ENCODE measurements at places on chromosomes 5 and 9.

GRCh38 chr5:177553671-177554429, 513 bp downstream of the FAM193B start:
- peak; percentile 35 for DNase-seq

DNA sequence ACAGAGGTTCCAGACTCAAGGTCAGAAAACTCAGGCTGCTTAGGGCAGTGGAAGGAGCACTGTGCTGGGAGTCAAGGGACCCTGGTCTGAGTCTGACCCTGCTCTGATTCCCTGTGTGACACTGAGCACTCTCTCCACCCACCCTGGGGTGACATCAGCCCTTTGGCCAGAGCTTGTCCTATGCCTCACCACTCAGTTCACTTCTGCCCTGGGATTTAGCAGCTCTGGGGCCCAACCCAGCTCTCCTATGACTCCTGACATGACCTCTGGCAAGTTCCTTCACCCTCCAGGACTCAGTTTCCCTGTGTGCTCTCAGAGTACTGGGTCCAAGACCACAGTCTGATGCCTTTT, 63.9 kb downstream of the FAM114A2 start:
- no peak for DNase-seq

GRCh38 chr5:124665035-124665434, 81.4 kb downstream of the ZNF608 start:
- DNase-seq: no peak

GRCh38 chr9:75233011-75233410, 144.7 kb downstream of the OSTF1 start:
- DNase-seq: no peak

- DNase-seq: no peak
Observed at GRCh38 chr9:95807326-95807947, 68.1 kb upstream of the ERCC6L2 start.

- no peak for DNase-seq
Observed at GRCh38 chr9:14585730-14586473, 107.3 kb downstream of the ZDHHC21 start.

- DNase-seq: no peak
Observed at GRCh38 chr5:179766021-179766725, 27.6 kb upstream of the LTC4S start.

GRCh38 chr9:33785914-33786313, 9.4 kb upstream of the PRSS3 start:
- DNase-seq: peak; percentile 53

DNA sequence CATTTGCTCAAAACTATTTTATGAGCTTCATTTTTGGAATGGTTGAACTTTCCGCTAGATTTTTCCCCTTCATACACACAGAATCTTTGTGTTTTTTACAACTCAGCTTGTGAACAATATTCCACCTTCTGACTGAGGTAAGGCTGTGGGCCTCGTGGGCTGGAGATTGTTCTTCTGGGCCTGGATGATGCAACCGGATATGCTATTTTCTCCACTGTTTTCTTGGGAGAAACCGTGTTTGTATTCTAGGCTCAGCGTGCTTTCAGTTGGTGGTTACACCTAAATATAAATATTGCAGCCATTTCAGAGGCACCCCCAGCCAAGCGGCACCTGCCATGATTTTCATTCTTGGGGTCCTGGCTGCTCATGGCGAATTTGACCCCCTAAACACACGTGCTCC, 55.2 kb downstream of the IRX1 start:
- DNase-seq: no peak

DNA sequence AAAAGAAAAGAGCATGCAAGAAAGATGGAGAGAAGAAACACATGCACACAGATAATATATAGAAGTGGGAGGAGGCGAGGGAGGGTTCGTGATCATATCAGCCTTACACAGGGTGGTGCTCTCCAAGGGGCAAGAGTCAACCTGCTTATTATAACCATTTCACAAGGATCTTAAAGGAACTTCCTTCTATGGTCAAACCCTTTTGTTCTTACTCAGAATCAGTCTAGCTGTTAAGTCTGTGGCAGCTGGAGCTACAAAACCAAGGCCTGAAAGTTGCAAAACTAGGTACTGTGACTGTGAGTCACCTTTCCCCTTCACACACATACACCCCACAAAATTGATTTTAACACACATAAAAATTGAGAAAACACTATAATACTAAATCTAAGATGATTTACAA, 18.5 kb upstream of the ERMP1 start:
- DNase-seq: no peak

- no peak for DNase-seq
Observed at GRCh38 chr5:178514851-178515418, 75.3 kb downstream of the COL23A1 start.

DNA sequence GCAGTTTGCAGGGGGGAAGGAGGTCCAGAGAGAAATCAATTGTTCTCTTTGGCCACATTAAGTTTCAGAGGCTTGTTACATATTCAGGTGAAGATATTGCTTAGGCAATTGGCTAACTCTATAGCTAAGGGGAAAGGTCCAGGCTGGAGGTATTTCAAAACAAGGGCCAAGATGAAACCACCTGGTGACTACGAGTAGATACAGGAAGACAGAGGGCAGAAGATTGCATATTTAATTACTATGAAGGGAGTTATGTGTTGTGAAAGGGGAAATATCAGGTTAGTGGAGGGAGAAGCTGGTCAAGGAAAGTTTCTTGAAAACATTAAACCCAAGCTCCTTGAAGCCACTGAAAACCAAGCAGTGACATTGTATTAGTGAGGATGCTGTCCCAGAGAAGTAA, 1.9 kb upstream of the RAD23B start:
- no peak for DNase-seq

DNA sequence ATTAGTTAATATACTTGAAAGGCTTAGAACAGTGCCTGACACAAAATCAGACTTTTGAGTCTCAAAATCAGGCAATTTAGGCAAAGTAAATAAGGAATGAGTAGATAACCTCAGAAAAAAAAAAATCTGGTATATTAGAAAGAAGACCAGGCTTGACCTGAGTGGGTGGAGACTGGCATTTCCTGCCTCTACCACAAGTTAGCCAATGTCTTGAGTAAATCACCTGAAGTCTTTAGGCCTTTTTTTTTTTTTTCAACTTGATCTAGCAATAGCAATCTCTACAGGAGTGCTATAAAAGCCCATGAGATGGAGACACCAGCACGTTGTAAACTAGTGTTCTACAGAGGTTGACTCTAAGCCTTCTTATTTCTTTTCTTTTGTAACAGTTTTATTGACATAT, 104.2 kb upstream of the RASEF start:
- DNase-seq: no peak

GRCh38 chr5:117318528-117318927, 743.9 kb upstream of the SEMA6A start:
- DNase-seq: peak; percentile 79

GRCh38 chr5:96968614-96969013, 32.7 kb downstream of the LNPEP start:
- DNase-seq: no peak

DNA sequence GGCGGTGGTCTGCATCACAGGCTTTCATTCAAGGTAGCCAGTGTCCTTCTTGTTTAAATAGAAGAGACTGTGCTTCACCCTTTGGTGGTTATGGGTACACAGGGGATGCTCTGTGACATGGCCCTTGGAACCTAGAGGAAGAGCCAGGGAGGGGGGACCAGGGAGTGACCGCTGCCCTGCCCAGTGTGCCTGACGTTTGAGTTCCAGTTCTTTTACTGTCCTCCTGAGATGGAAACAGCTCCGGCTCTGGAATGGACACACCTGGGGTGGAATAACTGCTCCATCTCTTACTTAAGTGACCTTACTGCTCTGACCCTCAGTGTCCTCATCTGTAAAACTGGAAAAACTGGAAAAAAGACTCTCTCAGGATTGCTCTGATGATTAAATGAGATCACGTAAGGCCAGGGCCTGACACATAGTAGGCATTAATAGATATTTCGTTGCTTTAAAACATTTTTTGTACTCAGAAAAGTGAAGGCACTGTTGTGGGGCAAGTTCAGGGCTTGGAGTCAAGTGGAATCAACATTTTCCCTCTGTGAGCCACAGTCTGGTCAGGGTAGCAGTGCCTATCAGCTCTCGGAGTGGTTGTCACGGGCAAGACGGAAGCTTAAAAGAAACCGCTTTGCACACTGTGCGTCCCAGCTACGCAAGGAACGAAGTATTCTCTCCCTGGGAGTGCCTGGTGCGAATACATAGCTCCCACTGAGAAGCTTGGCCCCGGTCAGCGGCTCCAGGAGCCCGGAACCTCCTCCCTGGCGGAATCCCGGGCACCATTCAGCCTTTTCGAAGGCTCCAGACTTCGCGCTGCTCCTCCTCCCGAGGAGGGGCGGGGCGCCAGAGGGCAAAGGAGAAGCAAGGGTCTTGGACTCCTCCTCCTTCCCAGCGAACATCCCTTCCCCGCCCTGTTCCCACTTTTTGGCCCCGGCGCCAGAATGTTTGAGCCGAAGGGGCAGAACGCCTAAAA, 5.8 kb downstream of the POU4F3 start:
- peak; percentile 88 for DNase-seq

- DNase-seq: no peak
Observed at GRCh38 chr5:110195288-110195687, 505.6 kb downstream of the MAN2A1 start.
